HCT116 (cell line): ENCODE measurements at places on chromosomes 1 and 21.

DNA sequence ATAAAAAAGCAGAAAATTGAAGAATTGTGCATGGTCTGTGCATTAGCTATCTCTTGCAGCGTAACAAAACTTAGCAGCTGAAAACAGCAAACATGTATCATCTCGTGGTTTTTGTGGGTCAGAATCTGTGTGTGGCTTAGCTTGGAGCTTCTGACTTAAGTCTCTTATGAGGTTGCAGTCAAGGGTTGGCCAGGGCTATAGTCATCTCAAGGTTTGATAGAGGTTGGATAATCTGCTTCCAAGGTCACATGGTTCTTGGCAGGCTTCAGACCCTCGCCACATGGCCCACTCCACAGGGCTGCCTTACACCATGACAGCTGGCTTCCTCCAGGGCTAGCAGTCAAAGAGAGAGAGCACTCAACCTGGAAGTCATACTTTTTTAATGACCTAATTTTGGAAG lies 35.9 kb downstream of the CNST start:
- DNase-seq = no peak

DNA sequence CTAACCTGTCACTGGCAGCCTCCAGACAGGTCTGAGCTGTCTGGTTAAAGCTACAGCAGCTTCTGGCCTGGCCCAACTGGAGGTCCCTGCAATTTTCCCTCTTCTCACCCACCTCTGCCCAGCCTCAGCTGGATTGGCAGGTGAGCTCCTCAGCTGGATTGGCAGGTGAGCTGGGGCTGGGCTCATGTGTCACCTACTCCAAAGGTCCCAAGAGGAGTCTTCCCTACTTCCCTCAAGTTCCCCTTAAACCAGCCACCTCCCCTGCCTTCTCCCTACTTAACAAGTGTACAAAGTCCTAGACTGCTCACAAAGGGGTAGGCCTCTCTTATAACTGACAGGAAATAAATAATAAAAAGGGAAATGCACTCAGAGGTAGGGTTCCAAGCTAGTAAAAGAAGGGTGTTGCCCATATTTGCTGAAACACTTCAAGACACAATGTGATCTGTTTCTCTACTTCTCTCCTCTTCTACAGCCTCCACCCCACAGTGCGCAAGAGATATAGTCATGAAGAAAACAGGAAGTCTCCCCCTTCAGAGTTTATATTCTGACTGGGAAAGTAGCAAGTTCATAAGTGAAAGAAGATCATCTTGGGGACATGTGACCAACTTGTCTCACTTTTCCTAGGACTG lies at the start of gene GPA33:
Gene GPA33, minus strand, starts transcription at position 64 of the 629 bp plus-strand sequence. CDS start 90 bp downstream, outside the sequence.
- DNase-seq = no peak

DNA sequence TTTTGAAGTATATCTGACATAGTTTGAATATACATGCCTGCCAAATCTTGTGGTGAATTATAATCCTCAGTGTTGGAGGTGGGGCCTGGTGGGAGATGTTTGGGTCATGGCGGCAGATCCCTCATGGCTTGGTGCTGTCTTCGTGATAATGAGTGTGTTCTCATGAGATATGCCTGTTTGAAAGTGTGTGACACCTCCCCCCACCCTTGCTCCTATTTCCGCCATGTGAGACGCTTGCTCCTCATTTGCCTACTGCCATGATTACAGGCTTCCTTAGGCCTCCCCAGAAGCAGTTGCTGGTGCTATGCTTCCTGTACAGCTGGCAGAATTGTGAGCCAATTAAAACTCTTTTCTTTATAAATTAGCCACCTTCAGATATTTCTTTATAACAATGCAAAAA lies 436.6 kb upstream of the BEND5 start:
- no peak for DNase-seq

GRCh38 chr1:161954466-161954865 lies 69.2 kb downstream of the OLFML2B start:
- no peak for DNase-seq

DNA sequence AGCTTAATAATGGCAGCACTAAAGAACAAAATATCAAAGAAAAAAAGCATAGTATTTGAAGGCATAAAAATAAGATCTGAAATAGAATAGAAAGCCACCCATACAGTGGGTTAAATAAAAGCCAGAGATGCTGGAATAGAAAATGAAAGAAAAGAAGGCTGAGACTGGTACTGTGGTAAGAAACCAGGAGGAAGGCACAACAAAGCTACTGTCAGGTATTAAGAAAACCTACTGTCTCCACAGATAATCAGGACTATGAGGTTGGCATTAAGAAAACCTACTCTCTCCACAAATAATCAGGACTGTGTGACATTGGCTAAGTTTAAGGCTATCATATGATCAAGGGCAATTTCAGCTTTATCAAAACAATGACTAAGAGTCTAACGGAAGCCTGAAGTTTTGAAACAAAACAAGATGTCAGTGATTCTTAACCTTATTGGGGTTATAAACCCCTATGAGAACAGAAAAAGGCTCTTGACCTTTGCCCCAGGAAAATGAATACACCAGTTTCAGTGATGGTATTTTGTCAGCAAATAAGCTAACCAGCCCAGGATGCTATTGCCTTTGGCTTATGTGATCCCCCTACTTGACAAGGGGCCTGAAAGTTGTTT lies 24.4 kb downstream of the MCOLN2 start:
- no peak for DNase-seq

- DNase-seq = no peak
Observed at GRCh38 chr1:152514715-152515433, 592 bp downstream of the CRCT1 start.

DNA sequence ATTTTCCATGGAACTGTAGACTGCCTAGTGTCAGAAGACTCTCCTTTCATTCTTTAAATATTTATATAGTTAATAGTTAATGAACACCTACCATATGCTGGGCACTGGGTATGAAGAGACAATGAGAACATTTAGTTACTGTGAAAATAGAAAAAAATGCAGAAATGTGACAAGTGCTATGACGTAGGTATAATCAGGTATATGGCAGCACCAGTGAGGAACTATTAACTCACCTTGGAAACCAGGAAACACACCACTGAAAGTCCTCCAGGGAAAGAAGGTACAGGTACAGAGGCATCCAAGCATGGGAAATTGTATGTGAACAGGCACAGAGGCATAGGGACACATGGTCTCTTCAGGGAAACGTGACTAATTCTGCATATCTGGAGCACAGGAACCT lies 42.3 kb downstream of the DPT start:
- DNase-seq = no peak

- DNase-seq = no peak
Observed at GRCh38 chr1:244029124-244029523, 22.0 kb upstream of the ZBTB18 start.

DNA sequence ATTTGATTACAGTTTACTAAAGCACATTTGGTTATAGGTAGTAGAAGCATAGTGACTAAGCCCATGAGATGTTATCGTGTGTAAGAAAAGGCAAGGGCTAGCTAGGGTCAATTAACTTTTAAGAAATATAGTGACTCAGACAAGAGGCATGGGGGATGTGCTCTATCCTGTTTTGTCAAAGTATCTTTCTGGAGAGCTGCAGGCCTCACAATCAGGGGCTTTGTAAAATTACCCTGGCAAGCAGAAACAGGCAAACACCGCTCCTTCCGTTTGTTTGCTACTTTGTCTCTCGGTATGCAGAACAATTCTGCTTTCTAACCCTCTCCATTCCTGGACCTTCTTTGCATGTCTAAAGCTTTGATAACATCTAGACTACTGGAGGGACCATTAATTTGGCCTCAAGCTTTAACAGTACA lies 26.1 kb upstream of the ZNF697 start:
- DNase-seq = no peak

GRCh38 chr1:3494321-3495308 lies 40.1 kb downstream of the ARHGEF16 start:
- DNase-seq = no peak

GRCh38 chr1:55981010-55981650 lies 598.2 kb downstream of the PLPP3 start:
- DNase-seq = no peak

GRCh38 chr1:76268341-76268740 lies 193.8 kb downstream of the ST6GALNAC3 start:
- DNase-seq = no peak

GRCh38 chr1:69120817-69121216 lies 446.9 kb upstream of the LRRC7 start:
- DNase-seq = no peak

DNA sequence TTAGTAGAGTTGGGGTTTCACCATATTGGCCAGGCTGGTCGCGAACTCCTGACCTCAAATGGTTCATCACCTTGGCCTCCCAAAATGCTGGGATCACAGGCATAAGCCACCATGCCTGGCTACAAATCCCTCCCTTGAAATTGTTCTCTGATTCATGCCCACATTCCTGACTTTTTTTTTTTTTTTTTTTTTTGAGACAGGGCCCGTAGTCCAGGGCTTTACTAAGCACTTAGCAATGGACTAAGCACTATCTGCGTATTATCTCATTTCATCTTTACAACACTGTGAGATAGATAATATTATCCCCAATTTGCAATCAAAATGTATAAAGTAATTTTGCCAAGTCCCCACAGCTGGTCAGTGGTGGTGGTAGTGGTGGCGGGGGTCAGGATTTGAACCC lies 58.9 kb downstream of the VWA5B1 start:
- DNase-seq = no peak

GRCh38 chr1:202752774-202753173 lies 42.5 kb upstream of the SYT2 start:
- no peak for DNase-seq
